Activated T-helper 1 cell treated with anti-CD3 and anti-CD28 coated beads, Interleukin-2, amount 50 U/mL, for 16 hours (primary cell): ENCODE measurements at places on chromosomes 5 and 9.

DNA sequence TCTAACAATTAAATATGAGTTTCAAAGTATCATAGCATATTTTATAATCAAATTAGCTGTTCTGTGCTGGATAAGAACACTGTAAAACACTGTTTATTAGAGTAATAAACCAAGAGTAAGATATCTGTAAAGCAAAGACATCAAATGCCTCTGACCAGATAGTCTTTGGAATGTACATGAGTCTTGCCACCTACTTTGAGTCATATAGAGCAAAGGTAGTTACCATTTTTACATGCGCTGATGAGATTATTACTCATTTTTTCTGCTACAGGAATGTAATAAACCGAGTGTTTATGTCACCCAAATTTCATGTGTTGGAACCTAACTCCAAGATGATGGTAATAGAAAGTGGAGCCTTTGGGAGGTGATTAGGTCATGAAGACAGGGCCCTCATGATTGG lies 654.5 kb downstream of the CETN3 start:
- DNase-seq: no peak

- no peak for DNase-seq
These were observed 34.1 kb upstream of the CPLANE1 start for GRCh38 chr5:37283214-37283820.

GRCh38 chr9:100813871-100814270 lies 214.7 kb upstream of the PLPPR1 start:
- DNase-seq: no peak

DNA sequence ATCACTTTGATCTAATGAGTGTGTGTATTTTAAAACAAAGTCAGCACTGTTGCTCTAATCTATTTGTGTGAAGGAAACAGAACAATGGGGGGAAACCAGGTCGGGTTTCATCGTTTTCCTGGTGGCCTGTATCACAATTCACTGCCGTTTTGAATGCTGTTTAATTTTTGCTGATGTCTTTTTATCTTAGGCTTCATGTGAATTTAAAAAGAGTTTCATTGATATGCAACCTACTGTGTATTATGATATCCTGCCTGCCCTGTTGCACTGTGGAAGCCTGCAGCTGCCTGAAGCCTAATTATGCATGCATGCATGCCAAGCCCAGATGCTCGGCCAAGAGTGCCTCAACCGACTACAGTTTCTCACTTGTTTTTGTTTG lies 307.5 kb downstream of the ZNF608 start:
- DNase-seq: no peak

- no peak for DNase-seq
These were observed 29.5 kb upstream of the SMAD5 start for GRCh38 chr5:136103118-136103517.

GRCh38 chr5:7856855-7857254 lies 5.9 kb upstream of the CFAP90 start:
- no peak for DNase-seq

GRCh38 chr9:76996700-76997099 lies 22.8 kb upstream of the FOXB2 start:
- no peak for DNase-seq

DNA sequence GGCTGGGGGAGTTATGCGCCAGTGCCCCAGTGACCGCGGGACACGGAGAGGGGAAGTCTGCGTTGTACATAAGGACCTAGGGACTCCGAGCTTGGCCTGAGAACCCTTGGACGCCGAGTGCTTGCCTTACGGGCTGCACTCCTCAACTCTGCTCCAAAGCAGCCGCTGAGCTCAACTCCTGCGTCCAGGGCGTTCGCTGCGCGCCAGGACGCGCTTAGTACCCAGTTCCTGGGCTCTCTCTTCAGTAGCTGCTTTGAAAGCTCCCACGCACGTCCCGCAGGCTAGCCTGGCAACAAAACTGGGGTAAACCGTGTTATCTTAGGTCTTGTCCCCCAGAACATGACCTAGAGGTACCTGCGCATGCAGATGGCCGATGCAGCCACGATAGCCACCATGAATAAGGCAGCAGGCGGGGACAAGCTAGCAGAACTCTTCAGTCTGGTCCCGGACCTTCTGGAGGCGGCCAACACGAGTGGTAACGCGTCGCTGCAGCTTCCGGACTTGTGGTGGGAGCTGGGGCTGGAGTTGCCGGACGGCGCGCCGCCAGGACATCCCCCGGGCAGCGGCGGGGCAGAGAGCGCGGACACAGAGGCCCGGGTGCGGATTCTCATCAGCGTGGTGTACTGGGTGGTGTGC lies at the start of gene RXFP3:
Gene RXFP3 (plus strand): TSS at position 6 of the 636 bp plus-strand sequence. CDS start 355 bp downstream, at position 361.
- no peak for DNase-seq

GRCh38 chr9:91958174-91958573 lies 8.1 kb upstream of the ROR2 start:
- DNase-seq: no peak

DNA sequence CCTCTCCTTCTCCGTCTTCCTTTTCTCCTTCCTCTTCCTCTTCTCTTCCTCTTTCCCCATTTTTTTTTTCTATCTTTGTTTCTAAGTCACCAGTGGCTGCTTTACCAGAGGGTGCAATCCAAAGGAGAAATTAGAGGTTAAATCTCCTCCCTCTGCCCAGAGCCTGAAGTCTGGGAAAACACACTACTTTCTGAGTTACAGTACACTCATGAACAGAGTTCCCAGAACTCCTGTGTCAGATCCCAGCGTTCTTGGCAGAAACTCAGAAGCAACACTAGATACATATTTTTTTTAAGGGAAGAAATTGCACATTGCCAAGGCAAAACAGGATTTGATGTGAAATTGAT lies 189.0 kb downstream of the SNCAIP start:
- DNase-seq: no peak

DNA sequence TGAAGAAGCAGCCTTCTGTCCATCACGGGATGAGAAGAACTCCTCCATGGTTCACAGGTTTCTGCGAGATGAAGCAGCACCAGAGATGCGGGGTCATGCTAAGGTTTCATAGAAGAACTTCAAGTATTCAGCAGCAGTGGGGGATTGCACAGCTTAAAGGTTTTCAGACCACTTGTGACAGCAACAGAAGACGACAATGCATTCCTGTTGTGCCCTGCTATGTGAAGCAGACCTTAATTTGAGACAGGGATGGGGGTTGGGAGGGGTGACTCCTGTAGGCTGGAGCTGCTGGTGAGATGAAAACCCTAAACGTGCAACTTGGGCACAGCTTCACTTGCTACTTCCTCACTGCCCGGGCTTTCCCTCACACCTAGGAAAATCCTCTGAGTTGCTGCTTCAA lies 256.0 kb downstream of the SLIT3 start:
- DNase-seq: no peak

DNA sequence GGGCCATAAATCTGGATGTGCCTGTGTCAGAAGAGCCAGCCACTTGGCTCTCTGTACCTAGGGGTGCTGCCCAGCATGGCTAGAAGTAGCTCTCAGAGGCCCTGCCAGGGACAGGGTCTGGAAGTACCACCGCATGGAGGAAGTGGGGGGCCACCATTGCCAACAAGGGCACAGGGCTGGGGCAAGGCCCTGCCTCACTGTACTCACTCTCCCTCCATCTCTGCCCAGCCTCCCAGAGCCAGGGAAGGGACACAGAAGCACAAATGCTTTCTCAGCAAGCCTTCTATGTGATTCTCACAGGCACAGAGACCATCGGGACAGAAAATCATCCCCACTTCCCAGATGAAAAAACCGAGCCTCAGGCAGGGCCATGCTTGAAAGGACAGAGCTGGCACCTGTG lies 138.1 kb downstream of the C5orf15 start:
- no peak for DNase-seq

DNA sequence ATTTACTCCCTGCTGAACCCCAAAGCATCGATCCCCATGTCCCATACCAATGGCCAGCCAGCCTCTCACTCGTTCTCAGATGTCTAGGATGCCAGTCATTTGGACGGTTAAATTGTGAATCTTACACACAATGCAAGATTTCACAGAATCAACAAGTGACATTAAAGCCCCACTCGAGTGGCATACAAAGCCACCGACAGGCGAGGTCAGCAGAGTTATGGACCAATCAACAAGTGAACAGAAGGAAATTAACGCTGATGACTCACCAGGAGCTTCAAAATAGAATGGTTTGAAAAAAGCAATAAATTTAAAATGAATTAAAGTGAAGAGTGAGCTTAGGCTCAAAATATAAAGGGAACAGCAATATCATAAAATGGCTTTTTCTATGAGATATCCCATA lies 8.2 kb upstream of the RUFY1 start:
- no peak for DNase-seq

GRCh38 chr5:90334741-90335140 lies 74.8 kb downstream of the CETN3 start:
- no peak for DNase-seq

GRCh38 chr5:181188700-181189362 lies 16.2 kb downstream of the TRIM7 start:
- DNase-seq: peak; percentile 57

GRCh38 chr9:81718244-81718643 lies 28.9 kb upstream of the TLE1 start:
- no peak for DNase-seq

DNA sequence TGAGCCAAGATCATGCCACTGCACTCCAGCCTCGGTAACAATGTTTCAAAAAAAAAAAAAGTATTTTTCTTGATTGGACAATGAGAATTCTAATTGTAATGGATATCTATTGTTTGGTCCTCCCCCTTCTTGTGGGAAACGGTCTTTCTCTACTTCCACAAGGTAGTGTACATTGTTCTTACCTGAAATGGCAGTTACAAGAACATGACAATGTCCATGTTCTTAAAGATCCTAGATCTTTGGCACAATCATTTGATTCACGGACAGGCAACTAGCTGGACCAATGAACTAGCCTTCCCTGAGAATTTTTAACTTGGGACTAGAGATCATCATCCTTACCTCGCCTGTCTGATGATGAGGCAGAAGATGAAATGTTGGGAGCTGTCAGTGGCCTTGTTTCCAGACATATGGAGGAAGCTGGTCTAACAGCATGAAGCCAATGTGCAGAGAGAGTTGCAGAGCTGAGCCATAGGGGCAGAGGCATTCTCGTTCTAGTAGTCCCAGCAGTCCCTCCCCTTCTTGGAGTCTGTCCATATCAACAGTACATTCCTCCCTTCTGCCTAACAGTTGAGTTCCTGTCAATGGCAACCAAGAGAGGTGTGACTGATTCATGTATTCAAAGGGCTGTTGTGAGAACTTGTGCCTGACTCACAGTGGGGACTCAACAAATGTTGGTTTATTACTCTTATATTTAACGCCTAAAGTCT lies 2.1 kb upstream of the MARCHF6 start:
- no peak for DNase-seq

DNA sequence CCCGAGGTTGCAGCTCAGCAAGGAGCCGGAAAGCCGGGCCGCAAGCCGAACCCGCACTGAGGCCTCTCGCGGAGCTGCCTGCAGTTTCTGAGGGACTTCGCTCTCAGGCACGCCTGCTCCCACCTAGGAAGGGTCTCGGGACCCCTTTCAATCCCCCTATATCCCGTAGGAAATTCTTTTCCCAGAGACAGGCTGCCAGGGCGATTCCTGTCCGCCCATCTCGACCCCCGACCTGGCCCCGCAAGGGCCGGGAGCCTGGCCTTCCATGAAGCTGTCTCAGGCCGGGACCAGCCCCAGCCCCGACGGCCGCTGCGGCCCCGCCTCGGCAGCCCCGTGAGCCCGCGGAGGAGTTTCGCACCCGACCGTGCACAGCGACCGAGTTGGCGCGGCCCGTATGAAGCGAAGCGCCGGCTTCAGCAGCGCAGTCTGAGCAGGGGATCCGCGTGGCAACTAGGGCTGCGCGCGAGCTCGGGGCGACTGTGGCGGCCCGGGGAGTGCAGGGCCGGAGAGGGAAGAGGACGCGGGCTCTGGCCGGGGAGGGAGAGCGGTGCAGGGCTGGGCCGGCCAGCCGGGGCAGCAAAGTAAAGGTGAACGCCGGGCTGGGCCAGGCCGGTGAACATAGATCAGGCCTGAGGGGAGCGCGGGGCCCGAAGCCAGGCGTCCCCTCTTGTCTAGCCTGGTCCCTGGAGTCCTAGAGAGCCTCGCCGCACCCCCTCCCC lies 977 bp upstream of the PRDM12 start:
- no peak for DNase-seq

DNA sequence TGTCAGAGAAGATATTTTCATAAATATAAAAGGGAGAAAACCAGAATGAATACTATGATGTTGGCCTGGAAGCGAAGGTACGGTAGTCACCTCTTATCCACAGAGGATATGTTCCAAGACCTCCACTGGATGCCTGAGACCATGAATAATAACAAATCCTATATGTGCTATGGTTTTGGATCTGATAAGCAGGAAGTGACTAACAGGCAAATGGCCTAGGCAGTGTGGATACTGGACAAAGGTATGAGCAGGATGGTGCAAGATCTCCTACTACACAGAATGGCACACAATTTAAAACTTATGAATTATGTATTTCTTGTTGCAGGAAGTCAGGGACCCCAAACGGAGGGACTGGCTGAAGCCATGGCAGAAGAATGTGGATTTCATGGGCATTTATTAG lies 48.2 kb downstream of the ADAMTS12 start:
- no peak for DNase-seq

- no peak for DNase-seq
These were observed 9.7 kb upstream of the RNU6ATAC start for GRCh38 chr9:134174073-134174449.

DNA sequence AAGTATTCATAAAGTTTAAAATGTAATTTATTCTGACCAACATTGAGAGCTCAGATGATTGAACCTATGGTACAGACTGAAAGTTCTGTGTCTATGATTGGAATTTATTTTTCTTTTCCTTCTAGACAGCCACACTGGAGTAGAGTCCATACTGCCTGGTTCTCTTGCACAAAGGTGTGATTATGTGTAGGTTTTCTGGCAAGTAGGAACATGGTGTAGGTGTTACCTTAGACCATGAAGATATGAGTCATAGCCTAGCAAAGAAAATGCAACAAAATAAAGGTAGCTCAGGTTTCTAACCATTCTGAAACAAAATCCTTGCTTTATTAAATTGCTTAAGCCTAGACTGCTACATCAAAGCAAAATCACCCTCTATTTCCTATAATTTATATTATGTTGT lies 143.4 kb downstream of the CDH12 start:
- no peak for DNase-seq

DNA sequence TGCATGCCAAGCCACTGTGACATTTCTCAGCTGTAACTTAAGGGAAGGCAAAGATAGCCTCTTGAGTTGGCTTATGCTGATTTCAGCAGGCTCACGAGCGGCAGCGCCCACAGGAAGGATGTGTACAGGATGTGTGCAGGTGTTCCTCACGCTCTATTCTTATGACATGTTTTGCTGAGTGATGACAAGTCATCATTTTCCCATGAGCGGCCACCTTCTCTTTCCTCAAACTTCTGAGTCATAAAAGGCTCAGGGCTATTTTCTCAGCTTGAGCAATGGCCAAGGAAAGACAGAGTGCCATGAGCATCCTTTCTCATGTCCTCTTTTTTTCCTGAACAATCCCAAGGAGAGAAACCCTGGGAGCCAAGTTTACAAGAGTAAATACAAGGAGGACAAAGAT lies 365.9 kb downstream of the PLK2 start:
- DNase-seq: no peak

DNA sequence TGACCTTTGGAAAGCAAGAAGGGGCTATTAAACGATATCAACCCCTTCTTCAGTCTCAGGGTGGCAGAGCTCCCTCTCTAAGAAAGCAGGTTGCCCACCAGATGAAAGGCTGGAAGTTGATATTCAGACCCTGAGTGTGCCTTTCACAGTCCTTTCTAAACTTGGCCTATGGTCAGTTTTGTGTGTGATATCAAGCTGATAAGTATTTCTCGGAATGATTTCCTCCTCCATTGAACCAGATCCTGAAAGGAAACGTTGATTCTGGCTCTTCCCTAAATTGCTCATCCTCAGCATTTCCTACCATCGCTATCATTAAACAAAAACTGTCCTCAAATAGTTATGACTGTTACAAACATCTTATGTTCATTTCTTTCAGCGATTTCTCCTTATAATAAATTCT lies 130.4 kb downstream of the CEMIP2 start:
- no peak for DNase-seq
